ENCODE measurements at places on chromosomes 5 and 9. TPM values are rescaled to one million over a fixed set of nuclear protein-coding genes. Genes with fewer than 3 reads are reported as not detected.

GRCh38 chr9:97425973-97426336 lies 14.1 kb downstream of the TDRD7 start:
- no peak for DNase-seq

DNA sequence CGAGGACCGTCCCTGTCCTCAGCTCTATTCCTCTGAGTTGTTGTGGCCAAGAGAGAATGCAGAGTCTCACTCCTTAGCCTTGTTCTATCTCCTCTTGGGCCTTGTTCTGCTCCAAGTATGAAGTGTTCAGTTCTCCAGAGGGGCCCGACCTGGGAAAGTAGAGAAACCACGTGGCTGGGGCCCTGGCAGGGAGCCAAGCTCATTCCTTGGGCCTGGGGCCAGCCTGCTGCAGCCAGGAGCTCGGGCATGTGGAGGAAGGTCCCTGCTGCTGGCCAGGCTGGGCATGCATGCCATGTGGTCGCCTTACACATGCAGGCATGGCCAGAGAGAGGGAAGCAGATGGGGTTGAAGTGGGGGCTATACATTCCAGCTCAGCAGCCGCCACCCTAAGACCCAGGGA lies 60.7 kb downstream of the COL27A1 start:
- peak; percentile 63 for DNase-seq

DNA sequence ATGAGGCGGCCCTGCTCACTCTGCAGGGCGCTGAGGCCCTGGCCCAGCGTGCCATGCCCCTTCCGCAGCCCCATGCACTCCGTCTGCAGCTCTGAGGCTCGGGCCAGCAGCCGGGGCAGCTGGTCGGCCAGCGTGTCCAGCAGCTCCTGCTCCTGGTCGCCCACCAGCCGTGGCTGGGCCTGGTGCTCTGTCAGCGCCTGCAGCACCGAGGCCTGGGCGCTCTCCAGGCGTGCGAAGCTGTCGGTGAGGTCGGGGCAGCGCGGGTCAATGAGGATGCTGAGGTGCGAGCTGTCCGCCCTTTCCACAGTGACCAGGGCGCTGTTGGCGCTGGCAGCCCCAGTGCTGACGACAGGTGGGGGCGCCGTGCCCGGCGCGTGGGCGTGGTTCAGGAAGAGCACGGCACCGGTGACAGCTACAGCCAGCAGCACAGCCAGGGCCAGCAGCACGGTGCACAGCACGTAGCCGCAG lies 9.4 kb downstream of the FIBCD1 start:
- no peak for DNase-seq

GRCh38 chr9:22416692-22417060 lies 29.9 kb upstream of the DMRTA1 start:
- DNase-seq: no peak

DNA sequence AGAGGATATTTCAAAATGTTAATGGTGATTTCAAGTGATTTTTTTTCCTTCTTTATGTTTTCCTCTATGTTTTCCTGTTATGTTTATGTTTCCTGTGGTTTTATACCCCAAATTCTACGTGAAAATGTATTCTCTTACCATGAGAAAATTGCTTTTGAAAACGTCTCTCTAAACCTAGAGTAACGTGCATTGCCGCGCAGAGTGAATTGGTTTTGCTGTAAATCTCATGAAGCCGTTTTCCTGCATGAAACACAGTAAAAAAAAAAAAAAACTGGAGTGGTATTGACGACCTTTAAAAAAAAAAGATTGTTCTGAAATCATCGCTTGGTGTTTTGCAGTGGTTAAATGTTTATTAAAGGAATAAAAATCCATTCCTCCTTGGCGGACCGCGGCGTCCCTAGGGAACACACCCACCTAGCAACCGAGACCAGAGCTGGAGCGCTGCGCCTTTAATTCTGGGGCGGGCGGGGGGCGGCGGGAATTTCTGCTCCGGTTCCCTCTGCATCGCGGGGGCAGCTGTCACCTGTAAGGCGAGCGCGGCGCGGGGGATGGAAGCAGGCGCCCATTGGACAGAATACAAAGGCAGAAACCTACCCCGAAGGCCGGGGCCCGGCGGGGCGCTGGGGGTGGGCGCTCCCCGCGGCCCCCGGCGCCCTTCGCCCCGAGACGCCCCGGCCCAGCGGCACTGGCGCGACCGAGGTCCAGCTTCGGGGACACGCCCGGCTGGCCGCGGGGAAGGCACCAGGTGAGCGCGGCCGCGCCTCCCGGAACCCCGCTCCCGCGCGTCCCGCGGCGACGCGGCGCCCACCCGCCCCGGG lies at the start of gene SOWAHA:
TSS of gene SOWAHA (plus strand) at position 522 of the 818 bp plus-strand sequence. CDS start 320 bp downstream, outside the sequence.
- peak; percentile 25 for DNase-seq

GRCh38 chr5:141916522-141916921 lies 7.1 kb upstream of the DELE1 start:
- no peak for DNase-seq

- no peak for DNase-seq
Observed at GRCh38 chr9:32906213-32906612, 95.2 kb downstream of the APTX start.

DNA sequence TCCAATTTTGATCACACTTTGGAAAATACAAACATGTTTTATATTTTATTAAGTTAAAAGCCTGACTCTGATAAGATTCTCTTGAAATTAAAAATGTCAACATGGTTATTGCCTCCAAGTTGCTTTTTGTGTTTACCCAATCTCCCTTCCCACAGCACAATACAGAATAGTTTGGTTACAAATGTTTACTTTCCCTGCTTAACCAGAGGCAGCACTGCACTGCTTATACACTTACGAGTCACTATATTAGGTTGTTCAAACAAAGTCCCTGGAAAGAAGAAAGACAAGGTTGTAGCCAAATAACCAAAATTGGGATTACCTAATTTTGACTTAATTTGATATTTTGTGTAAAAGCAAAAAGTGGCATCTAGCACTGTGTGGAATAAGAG lies 25.9 kb downstream of the SRFBP1 start:
- DNase-seq: peak; percentile 50

GRCh38 chr5:68376935-68377334 lies 161.4 kb downstream of the PIK3R1 start:
- DNase-seq: no peak

- no peak for DNase-seq
Observed at GRCh38 chr5:179255527-179256327, 89.5 kb downstream of the ADAMTS2 start.

DNA sequence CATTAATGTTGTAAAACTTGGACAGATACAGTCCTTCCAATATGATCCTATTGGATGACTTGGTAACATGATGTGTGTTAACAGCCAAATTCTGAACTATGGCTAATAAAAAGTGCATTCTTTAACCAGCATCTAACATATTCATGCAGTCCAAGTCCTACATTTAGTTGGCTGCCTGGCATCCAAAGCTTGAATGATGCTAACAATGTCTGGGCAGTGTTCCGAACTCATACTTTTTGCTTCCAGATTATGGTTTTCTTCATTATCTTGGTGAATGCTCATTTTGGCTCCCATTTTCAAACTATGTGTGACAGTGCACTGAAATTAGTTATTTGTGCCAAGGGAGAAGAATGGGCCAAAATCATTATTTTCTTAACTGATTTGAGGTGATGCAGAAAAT lies 2.8 kb downstream of the FAM174A start:
- DNase-seq: no peak

DNA sequence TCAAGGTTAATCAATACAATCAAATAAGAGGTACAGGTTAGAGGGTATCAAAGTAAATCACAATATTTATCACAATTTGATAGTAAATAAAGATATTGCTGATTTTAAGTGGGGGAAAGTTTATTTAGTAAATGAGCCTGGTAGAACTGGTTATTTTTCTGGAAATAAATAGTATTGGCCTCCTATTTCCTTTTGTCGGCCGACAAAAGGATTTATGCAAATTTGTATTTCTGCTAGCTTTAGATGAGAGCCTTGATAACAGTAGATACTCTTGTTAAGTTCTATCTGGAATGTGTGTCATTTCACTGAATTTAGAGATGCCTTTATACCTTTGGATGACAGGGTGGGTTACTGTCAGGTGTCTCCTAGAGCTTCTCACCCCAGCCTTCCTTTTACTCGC lies 17.8 kb upstream of the SPATA31E1 start:
- no peak for DNase-seq

- DNase-seq: no peak
Observed at GRCh38 chr9:89791754-89792153, 186.9 kb downstream of the GADD45G start.

- DNase-seq: peak; percentile 6
Observed at GRCh38 chr5:6328173-6328572, 50.2 kb downstream of the MED10 start.

DNA sequence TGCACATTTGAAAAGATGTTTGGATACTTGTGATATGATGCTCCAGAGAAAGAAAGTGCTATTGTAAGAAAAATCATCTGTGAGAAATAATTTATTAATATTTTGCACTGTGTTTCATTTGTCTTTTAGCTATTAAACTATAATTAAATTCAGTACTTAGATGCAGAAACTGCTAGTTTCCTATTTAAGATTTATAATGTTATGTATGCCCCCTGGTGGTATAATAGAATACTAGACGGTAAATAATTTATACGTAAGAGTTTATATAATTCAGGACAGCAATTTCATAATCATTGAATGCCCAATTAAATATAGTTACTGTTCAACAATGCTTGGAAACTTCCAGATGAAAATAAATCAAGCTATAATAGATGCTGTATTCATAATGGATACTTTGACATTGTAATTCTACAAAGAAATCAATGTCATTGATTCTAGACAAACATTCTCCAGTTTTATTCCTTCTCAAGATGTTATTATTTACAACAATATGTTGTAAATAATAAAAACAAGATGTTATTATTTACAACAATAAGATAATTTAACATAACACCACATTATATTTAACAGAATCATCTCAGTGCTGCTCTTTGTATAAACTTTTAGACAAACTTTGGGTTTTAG lies 101.0 kb downstream of the TMEM232 start:
- DNase-seq: peak; percentile 43

GRCh38 chr5:137668637-137669036 lies 67.3 kb downstream of the KLHL3 start:
- DNase-seq: no peak

DNA sequence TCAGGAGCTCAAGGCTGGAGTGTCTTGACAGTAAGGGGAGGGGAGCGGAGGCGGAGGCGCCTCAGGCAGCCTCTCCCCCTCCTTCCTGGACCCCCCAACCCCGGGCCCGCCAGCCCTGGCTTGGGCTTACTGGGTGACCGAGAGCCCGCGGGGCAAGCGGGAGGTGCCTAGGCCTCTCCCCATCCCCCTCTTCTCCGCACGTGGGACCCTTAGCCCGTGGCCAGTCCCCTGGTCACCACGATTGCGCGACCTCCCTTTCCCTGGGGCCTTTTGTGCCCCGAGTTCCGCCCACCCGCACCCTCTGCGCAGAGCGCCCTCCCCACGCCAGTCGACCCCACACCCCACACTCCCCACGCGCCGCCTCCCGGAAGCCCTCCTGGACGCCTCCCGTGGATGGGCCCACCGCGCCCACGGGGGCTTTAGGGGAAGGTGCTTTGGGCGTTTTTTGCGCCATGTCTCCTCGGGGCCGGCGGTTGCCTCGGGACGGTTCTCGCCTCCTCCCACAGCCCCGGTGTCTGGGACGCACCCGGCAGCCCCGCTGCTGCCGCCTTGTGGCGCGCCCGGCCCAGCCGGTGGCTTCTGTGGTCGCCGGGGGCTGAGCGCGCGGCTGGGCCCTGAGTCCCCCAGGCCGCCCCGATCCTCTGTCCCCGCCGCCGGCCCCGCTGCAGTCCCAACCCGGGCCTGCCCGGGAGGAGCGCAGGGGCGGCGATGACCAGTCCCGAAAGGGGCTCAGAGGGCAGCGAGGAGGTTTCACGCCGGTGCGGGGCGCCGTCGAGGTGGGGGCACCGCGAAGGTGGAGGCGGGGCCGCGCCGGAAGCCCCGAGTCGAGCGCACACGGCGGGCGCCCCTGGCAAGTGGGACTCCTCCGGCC lies 3.2 kb downstream of the TOR4A start:
- DNase-seq: peak; percentile 32

DNA sequence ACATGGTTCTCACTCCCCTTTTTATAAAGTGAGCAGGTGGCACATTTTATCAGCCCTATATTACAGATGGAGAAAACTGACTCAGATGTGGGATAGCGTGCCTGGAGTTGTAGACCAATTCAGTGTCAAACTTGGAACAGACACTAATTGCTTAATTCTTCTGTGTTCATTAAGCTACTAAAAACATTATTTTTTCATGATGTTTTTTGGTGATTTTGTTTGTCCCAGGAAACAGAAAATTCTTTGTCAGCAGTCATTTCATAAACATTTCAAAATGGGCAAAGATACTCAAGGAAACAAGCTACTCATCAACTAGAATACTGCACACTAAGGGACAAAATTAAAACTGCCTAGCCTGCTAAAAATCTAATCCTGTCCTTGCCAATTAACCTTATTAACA lies 2.2 kb downstream of the ABHD17B start:
- DNase-seq: no peak

DNA sequence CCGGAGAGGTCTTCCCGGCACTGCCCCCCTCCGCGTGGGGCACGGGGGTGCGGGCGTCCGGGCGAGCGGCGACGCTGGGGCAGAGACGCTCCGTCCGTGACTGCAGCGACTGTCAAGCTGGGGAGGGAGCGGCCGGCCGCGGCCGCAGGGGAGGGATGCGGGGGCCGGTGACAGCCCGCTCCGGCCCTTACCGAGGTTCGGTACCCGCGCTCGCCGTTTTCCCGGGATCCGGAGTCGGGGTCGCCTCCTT lies 400 bp downstream of the KDM4C start:
- DNase-seq: no peak

DNA sequence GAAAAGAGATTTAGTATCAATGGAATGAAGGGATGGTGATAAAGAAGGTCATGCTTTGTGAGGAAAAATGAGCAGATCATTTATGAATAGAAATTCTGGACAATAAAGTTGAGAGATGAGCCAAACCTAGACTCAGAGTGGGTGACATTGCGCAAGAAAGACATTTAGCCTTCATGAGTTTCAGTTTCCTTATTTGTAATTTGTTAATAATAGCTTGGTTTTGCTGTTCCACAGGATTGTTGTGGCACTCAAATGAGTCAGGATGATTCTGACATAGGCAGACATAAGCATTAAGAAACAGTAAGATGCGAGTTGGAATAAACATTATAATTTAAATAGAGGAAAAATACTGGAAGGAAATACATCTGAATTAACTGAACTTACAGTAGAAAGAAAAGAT lies 34.8 kb downstream of the ITGA2 start:
- peak; percentile 78 for DNase-seq

RNF20 gene
- total RNA-seq: 29.6 TPM

DPP7 gene
- 126 TPM for total RNA-seq

PCDHGA3 gene
- 1.5 TPM for total RNA-seq

PDE6A gene
- total RNA-seq: under 0.01 TPM

PKD2L2 gene
- 0.26 TPM for total RNA-seq

IFNA17 gene
- total RNA-seq: not detected

WDR55 gene
- 25.2 TPM for total RNA-seq

ST6GALNAC6 gene
- total RNA-seq: 69.5 TPM

C5orf52 gene
- total RNA-seq: not detected

AGXT2 gene
- total RNA-seq: not detected

HTR4 gene
- not detected for total RNA-seq
